Nucleus accumbens (tissue), 56 donors: ENCODE measurements at places on chromosomes 4 and X.

- no peak for DNase-seq
These were observed 267.5 kb downstream of the FAT4 start for GRCh38 chr4:125582302-125582701.

DNA sequence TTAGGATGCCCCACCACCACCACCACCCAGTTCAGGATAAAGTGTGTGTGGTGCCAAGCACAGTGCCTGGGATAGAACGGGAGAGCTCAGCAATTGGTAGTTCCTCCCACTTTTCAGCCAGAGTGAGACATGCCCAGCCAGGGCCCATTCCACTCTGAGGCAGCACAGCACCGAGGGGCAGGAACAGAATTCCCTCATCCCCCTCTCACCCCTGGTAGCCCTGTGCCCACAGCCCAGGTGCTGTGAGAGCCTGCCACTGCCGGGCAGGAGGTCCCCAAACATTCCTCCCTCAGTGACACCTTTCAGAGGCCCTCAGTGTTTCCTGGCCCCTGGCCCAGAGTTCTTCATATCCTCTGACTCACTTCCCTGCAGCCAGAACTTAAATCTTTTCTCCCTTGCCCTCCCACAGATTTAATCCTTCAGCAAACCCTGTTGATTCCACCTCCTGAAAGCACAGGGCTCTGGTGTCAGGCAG lies 8.1 kb downstream of the RIPPLY1 start:
- no peak for DNase-seq

GRCh38 chr4:21209860-21210259 lies 509.6 kb downstream of the PACRGL start:
- DNase-seq: no peak

DNA sequence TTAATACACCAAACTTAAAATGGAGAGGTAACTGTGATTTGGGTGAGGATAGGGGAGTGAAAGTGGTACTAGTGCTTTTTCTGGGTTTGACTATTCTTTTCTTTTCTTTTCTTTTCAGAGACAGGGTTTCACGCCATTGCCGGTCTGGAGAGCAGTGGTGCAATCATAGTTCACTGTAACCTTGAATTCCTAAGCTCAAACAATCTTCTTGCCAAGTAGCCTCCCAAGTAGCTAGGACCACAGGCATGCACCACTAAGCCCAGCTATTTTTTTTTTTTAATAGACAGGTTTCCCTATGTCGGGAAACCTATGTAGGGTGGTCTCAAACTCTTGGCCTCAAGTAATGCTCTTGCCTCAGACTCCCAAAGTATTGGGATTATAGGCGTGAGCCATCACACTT lies 3.0 kb upstream of the ARMCX4 start:
- DNase-seq: no peak

- no peak for DNase-seq
These were observed 331.1 kb downstream of the GRID2 start for GRCh38 chr4:92634882-92635281.

GRCh38 chrX:13473442-13474163 lies 95.8 kb upstream of the EGFL6 start:
- no peak for DNase-seq

GRCh38 chr4:165784672-165785071 lies 88.4 kb upstream of the TLL1 start:
- DNase-seq: no peak

DNA sequence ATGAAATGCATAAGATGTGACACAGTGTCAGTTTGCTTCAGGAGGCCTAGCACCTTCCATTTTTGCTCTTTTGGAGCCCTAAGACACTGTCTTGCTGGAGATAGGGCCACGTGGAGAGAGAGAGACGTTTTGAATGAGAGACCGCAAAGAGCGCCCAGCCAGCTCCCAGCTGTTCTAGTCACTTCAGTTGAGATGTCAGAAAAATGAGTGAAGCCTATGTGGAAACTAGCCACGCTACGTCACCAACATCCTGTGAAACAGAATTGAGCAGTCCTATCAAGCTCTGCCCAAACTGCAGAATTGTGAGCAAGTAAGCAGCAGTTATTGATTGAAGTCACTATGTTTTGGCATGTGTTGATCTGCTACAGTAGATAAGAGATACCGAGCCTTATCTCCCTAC lies 13.1 kb downstream of the GPR82 start:
- no peak for DNase-seq

DNA sequence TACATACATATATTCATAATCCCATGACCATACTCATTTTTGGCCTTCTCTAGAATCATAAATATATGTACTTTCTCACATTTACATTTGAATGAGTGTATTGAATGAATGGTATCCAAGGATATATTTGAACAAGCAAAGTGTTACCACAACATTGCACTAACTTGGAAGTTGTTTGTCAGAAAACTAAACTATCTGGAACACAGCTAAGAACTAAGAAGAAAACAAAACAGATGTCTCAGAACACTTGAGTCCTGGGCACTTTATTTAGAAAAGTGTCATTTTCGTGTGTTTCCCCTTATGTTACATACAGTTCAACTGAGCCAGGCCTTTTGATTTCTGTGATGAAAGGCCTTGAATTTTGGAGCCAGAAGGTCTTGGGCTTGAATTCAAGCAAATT lies 466.7 kb upstream of the FAT1 start:
- no peak for DNase-seq

- no peak for DNase-seq
These were observed 679.1 kb downstream of the DMD start for GRCh38 chrX:32532262-32532661.

DNA sequence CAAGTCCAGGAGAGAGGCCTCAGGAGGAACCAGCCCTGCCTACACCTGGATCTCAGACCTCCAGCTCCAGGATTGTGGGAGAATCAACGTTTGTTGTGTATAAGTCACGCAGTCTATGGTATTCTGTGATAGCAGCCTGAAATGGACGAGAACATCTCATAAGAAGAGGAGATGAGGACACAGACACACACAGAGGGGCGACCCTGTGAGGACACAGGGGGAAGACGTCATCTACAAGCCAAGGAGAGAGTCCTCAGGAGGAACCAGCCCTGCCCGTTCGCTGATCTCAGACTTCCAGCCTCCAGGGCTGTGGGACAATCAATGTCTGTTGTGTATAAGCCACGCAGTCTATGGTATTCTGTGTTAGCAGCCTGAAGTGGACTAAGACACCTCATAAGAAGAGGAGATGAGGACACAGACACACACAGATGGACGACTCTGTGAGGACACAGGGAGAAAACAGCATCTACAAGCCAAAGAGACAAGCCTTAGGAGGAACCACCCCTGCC lies 20.3 kb downstream of the P2RY8 start:
- no peak for DNase-seq

DNA sequence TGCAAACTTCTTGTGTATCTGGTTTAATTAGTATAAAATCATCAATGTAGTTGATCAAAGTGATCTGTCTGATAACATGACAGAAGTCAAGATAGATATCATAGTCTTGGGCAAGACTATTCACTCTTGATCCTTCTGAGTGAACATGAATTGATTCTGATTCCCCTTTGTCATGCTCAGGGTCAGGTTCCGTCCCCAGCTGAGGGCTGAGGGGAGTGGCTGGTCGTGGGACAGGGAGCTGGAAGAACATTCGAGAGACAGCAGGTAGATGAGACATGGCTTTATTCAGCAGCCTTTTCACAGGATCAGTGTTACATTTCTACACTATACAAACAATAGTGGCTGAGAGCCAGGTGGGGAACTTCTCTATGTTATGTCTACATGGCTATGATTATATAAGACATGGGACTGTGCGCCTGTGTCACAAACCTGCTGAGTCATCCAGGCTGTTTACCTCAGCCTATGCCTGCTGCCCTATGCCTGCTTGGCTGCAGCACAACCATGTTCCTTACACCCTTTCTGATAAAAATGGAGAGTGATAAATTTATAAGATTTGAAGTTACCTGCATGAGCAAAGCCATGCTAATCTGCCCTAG lies 586.9 kb upstream of the NR3C2 start:
- no peak for DNase-seq

DNA sequence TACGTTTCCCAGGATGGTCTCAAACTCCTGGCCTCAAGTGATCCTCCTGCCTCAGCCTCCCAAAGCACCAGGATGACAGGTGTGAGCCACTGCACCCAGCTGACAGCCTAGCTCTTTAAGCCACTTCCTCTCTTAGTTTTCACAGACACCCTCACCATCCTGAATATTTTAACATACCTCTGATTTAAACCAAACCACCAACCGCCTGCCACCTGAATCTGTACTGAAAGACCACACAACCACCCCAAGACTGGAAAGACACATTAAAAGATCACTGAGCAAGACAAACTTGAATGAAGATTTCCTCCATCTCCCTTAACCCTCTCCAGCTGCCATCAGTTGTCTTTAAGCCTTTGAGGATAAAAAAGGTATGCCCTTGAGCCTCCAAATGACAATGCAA lies 110.6 kb downstream of the SH3KBP1 start:
- no peak for DNase-seq

- no peak for DNase-seq
These were observed 9.6 kb downstream of the OTOP1 start for GRCh38 chr4:4217113-4217512.

- DNase-seq: no peak
These were observed 33.0 kb downstream of the AFF1 start for GRCh38 chr4:86967798-86968197.

- no peak for DNase-seq
These were observed 844.5 kb downstream of the RPA4 start for GRCh38 chrX:97728215-97728614.

GRCh38 chr4:35100932-35101331 lies 1143.4 kb downstream of the ARAP2 start:
- no peak for DNase-seq

- no peak for DNase-seq
These were observed 52.5 kb upstream of the PITX2 start for GRCh38 chr4:110675426-110675825.

GRCh38 chr4:174919886-174920423 lies 1.8 kb downstream of the ADAM29 start:
- DNase-seq: no peak

DNA sequence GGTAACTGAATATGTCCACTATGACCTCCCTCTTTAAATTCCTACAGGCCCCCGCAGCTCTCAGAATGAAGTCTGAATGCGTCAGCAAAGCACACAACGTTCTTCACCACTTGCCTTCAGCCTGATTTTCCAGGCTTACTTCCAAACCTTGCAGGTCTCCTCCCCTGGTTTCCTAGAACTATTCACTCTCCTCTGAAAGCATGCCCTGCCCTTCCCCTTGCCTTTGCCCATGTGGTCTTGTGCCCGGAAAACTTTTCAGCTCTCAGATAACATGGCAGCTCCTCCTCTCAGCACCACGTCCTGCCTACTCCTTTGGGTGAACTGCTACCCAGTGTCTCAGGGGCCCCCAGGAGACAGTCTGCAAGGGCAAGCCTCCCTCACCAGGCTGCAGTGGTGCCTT lies 268.5 kb upstream of the LDB2 start:
- no peak for DNase-seq

GRCh38 chr4:142551517-142552305 lies 294.4 kb downstream of the INPP4B start:
- DNase-seq: no peak

DNA sequence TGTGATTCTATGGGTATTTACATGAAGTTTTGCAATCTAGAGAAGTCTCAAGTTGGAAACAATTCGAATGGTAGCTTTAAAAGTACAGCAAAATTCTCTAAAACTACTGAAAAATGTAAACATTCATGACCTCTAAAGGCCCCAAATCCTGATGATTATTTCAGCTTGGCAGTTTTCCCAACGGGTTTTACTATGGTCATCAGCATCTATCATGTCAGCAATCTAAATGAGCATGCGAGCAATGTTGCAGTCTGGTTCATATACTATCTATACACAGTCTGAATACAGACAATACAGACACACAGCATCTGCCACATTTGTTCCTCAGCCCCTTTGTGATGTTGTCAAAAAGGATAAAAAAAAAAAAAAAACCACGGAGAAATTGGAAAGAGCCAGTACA lies 790.3 kb upstream of the HTR2C start:
- DNase-seq: no peak

DNA sequence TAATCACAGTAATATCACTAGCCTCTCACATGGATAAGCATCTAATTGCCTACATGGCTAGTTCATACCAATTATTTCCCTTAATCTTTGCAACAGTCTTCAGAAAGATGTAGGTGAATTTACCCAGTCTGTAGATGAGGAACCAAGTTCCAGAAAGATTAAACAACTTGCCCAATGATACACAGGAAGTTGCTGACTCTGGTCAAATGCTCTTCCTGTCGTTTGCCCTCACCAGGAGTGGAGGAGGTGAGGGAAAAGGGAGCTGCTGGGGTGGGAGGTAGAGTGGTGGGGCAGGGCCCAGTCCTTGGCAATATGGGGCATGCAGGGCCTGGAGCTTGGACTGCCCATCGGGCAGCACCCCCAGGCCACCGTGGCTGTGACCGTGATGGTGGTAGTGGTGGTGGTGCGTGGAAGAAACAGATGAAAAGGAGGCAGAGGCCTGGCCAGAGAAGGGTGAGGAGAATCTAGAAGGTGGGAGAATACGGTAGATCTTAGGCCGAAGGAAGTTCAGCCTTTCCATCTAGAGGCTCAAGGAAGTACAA lies 2.3 kb upstream of the KDM5C start:
- no peak for DNase-seq

DNA sequence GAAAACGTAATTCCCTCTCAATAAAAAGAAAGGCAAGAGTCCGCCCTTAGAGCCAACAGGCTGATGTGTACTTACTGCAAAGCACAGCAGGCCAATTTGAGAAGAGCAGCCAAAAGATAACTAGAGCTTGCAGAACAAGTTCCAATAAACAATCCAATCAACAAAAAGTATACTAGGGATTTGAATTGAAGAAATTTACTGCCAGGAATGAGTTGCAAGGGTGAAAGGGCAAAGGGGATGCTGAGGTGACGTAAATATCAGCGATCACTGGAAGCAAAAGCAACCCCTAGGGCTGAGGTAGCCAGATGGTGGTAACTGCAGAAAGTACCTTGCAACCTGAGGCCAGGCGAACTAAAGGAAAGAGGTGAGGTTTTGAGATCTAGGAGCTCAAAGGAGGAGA lies 152.1 kb upstream of the TENM3 start:
- DNase-seq: no peak

DNA sequence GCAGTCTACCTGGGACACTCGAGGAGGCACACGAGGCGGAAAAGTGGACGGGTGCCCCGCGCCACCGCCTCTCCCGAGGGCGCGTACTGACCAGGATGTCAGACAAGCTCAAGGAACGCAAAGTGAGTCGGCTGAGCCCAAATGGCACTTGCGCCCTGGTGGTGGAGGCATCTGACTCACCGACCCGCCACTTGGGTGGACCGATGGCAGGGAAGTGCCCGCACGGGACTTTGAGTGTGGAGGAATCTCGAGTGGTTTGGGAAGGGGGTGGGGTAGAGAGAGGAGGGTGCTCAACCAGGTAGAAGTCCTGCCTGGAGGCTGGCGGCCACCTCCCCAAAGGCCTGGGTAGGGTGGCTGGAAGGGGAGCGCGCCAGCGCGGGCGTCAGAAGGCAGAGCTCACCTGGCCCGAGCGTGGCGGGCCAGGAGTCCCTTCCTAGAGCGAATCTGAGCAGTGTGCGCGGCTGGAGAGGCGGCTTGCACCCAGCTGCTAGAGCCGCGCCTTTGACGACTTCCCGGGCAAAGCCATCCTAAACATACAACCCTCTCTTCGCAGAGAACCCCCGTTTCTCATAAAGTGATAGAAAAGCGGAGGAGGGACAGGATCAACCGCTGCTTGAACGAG lies 655 bp downstream of the HELT start:
- DNase-seq: no peak
